Stimulated activated CD8-positive, alpha-beta memory T cell treated with anti-CD3 and anti-CD28 coated beads, Interleukin-2, amount 100 ng/mL, for 1 hour (primary cell): ENCODE measurements at places on chromosomes 7 and 10.

DNA sequence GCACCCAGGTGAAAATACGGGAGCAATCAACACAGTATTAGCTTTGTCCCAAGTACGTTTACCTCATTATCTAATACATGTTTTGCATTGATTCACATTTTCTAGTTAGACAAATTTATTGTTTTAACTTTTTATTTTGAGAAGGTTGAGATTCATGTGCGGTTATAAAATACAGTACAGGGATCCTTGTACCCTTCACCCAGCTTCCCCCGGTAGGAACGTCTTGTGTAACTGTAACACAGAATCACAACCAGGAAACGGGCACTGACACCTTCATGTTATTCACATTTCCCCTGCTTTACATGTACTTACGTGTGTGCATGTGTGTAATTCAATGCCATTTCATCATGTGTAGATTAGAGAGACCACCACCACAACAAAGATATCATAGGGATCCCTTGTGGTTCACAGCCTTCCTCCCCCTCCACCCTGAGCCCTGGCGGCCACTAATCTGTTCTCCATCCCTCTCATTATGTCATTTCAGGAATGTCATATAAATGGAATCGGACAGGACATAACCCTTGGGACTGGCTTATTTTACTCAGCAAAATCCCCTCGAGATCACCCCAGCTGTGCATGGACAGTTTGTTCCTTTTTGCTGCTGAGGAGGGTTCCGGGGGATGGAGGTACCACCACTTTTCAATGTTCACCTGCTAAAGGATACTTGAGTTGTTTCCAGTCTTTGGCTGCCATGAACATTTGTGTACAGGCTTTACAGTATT is 46.5 kb upstream of the C10orf71 start:
- DNase-seq, result no peak

- DNase-seq, result no peak
Measured at GRCh38 chr7:75928568-75928914, 13.6 kb downstream of the POR start.

- no peak for DNase-seq
Measured at GRCh38 chr7:115110523-115110922, 188.6 kb downstream of the MDFIC start.

DNA sequence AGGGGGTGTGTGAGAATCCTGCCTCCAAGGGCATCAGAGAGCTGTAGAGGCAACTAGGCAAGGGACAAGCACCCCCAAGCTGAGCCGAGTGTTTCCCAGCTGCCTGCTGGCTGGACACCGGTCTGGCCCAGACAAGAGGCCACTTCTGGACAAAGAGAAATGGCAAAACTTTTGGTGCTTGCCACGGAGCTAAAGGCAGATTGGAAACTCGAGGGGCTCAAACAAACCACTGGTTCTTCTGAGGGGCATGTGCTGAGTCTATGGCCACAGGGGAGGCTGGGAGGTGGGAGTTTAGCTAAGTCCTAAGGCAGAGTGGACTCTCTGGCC is 66.5 kb upstream of the INPP5A start:
- DNase-seq, result no peak

GRCh38 chr10:31888442-31888841 is 40.2 kb downstream of the ARHGAP12 start:
- DNase-seq, result no peak

GRCh38 chr10:83691791-83692596 is 447.3 kb upstream of the GHITM start:
- DNase-seq, result no peak

DNA sequence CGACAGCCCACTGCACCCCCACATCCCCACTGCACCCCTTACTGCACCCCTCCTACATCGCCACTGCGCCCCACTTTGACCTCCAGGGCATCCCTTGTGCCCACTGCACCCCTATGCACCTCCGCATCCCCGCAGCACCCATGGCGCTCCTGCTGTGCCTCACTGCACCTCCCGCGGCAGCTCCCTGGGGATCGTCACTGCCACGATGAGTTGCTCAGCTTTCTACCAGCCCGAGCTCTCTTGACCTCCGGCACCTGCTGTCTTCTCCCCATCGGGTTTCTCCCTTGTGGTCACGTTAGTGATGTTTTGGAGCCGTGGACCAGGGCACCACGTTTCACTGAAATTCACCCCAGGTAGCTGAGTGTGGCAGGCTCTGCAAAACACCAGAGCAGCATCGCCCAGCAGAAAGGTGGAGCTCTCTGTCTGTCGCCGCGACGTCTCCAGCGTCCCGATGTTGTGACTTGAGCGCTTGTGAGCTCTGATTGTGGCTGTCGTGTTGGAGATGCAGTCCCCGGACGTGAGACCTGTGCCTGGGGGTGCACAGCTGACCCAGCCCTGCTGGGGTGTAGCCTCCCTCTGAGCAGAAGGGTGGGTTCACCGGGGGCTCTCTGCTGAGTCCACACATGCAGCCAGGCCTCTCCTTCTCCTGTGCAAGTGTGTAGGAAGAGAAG is 147.7 kb downstream of the DNAJB6 start:
- DNase-seq, result no peak

GRCh38 chr10:30285970-30286369 is 63.1 kb downstream of the MTPAP start:
- no peak for DNase-seq

- no peak for DNase-seq
Measured at GRCh38 chr10:120514035-120514620, 57.1 kb downstream of the PLPP4 start.

DNA sequence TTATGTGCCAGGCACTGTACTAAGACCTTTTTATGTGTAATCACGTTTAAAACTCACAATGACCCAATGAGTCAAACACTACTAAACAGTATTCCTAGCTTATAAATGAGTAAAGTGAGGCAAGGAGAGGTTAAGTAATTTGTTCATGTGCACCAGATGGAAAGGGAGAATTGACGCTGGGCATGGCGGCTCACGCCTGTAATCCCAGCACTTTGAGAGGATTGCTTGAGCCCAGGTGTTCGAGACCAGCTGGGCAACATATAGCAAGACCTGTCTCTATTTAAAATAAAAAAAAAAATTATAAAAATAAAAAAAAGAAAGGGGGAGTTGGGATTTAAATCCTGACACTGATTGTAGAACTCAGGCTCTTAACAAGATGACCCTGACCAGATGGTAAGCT is 46.7 kb upstream of the DLG5 start:
- DNase-seq, result no peak

- no peak for DNase-seq
Measured at GRCh38 chr7:100726996-100727761, 6.2 kb upstream of the ZAN start.

GRCh38 chr10:86708068-86708782 is 39.9 kb downstream of the LDB3 start:
- no peak for DNase-seq

GRCh38 chr7:63054191-63054661 is 944.4 kb upstream of the ZNF722 start:
- no peak for DNase-seq

DNA sequence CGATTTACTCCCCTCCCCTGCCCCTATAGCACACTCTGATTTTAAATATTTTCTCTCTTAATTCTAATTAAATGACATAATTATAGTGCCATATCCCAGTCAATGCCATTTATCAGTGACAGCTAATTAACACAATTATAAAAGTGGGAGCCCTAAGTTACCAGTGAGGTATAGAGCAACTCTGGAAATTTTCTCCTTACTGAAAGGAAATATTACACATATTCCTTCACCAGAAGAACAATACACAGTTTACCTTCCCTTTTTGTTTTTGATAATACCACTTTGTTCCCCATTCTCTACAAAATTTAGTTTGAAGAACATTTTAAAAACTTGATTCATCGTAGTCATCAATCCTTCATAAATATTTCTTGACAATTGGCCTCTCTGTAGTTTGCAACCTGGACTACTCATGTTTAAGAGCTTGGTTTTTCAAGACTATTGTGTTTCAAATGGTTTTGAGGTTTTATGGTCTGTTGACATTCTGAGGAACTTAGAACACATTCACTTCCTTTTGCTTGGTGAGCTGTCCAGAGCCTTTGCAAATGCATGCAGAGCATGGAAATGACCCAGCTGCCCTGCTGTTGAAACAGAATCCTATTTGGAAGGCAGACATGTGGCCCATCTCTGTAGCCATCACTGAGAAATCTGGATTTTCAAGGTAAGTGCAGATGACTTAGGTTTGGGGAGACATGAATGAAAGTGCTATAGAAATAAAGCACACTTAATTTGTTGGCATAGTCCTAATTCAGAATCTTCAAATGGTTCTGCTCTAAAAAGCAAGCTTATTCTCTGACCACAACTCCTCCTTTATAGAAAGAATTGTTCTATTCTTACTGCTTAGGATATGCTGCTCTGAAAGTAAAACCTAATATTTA is at the start of gene GPR141:
Gene GPR141, plus strand, starts transcription at position 521 of the 875 bp plus-strand sequence. CDS start 56,628 bp downstream, outside the sequence.
- no peak for DNase-seq

GRCh38 chr10:33913194-33913593 is 578.7 kb upstream of the NRP1 start:
- DNase-seq, result no peak

DNA sequence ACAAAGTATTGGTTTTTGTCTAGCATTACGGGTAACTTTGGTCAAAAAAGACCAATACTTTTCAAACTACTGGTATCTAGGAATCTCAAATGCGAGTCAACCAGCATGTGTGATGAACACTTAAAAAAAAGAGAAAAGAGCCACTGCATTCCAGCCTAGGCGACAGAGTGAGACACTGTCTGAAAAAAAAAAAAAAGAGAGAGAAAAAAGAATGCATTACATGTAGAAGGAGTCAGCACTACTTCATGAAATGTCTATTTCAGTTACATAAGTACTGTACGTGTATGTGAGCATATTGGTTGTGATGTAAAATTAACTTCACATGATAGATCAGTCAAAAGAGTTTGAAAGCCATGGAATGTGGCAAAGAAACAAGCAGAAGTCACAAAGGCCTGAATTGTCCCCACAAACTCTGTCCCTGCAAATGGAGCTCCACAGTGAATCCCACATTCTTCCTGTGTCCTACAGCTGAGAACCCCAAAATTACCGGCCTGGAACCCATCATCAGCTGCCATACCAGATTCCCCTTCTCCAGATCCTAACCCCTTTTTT is 1.6 kb downstream of the DENND11 start:
- DNase-seq, result no peak

DNA sequence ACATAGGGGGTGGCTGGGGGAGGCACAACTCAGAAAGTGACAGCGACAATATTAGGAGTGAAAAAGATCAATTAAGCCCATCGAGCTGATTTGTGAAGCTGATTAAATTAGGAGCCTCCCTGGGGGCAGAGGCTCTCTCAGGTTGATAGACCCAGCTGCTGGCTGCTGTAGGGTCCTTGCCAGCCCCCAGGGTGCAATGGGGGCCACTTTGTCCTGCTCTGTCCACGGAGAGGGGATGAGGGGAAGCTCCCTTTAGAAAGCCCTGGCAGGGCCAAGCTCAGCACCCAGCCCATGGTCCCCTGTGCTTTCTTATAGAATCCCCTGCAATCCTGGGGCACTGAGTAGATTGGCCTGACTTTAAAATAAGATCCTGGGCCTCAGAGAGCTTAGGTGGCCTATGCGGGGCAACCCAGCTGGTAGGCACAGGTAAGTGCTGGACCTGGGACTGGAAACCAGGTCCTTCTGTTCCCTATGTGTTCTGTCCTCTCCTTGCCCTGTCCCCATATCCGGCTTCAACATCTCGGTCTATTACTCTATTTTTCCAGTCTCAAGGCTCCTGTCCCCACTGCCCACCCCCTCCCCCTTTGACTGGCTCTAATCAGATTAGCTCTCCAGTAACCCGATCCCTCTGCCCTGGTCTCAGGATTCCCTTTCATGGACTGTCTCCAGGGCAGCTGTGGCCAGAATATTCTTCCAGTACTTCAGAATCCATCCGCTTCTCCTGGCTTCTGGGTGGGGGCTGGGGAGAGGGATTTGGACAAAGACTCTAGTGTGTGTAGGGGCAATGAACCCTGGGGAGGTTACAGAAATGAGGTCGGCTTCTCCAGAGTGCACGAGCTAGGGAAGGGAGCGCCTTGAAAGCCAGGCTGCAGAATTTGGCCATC is 259.6 kb downstream of the RPS24 start:
- DNase-seq, result no peak

DNA sequence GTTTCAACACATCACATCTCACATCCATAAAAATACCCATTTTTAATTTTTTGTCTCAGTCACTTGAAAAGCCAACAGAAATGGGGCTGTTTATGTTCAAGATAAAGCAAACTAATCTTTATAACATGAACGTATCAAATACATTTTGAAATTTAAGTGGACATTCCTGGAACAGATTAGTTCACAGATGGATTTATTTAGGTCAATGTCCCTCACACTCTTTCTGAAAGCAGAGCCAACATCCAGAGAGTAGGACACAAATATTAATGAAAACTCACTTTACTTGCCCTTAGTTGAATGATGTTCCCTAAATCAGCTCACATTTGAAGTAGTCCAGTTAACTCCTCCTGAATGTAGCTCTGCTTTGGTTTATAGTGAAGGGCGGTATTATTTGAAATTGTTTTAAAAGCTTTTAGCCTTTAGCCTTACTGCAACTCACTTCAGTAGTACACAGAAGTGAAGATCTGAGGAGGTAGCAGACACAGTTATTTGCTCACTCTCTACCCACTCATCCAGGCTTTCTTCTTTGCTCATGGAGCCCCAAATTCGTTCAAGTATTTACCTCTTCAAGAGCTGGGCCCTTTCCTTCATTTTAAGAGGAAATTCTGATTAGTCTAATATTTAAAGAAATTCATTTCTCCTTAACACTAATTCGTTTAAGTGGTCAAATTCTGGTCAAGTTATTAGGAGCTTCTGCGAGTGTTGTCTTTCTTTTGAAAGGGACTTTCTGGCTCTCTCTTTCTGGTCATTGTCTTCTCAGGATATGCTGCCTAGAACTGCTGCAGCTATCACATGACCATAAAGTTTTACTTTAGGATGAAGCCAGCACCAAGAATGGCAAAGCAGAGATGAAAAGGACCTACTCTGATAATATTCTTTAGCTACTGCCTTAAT is 180.6 kb upstream of the AGR3 start:
- no peak for DNase-seq

GRCh38 chr7:149724661-149725425 is 48.5 kb downstream of the ZNF467 start:
- DNase-seq, result no peak

- no peak for DNase-seq
Measured at GRCh38 chr7:127654404-127655394, 2.7 kb downstream of the SND1 start.

DNA sequence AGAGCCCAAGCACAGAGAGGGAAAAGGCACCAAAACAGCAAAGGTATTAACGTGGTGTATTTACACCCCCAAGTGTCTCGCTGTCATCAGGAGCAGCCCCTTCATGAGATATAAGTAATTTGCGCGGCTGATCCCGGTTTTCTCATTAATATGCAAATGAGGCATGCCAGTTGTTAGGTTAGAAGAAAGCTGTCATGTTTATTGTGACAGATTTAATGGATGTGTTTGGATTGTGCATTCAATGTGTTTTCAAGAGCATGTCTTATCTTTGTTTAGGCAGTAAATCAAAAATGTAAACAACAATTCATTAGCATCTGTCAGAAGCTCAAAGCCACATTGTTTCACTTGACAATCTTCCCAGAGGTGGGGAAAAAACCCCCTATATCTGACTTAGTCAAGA is 56.5 kb upstream of the CTBP2 start:
- no peak for DNase-seq
